Retinal pigment epithelial cell (primary cell): ENCODE measurements at places on chromosomes 6 and 20.
A peak's percentile ranks its signal among the peaks of the same experiment; 100 is the strongest.

DNA sequence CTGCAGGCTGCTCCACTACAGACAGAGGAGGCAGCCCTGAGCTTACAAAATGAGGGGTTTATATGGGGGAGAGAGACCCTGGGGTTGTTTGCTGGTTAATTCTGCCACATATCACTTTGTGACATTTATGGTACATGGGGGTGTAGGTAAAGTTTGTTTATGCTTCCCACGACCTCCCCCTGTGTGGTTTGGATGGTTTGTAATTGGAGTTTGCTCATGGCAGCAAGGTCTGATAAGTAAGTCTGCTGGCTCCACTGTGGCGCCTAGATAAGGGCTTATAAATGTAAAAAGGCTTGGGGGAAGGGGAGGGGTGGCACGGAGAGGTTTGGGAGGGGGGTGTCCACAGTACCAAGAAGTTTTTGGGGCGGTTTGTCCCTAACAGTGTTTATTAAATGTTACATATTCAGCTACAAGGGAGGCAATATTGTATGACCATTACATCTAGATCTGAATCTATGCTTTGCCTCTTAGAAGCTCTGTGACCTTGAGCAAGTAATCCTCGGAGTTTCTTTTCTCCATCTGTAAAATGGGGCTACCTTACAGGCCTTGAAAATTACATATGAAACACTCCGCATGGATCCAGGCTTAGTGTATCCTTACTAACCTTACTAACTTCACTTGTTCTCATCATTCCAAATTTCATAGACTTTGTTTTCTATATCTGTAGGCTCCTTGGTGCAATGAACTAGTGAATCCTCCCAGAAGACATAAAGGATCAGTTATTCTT, 204.8 kb upstream of the NOX3 start:
- DNase-seq: no peak

DNA sequence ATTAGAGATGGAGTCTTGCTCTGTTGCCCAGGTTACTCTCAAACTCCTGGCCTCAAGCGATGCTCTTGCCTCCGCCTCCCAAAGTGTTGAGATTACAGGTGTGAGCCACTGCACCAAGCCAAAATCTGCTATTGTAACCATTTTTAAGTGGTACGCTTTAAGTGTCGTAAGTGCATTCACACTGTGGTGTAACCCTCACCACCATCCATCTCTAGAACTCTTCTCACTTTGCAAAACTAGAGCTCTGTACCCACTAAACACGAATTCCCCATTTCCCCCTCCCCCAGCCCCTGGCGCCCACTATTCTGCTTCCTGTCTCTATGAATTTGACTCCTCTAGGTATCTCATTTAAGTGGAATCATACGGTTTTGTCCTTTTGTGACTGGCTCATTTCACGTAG, 2.8 kb upstream of the FAM83C start:
- DNase-seq: no peak

GRCh38 chr6:148193063-148193680, 149.5 kb upstream of the SASH1 start:
- peak; percentile 34 for DNase-seq

DNA sequence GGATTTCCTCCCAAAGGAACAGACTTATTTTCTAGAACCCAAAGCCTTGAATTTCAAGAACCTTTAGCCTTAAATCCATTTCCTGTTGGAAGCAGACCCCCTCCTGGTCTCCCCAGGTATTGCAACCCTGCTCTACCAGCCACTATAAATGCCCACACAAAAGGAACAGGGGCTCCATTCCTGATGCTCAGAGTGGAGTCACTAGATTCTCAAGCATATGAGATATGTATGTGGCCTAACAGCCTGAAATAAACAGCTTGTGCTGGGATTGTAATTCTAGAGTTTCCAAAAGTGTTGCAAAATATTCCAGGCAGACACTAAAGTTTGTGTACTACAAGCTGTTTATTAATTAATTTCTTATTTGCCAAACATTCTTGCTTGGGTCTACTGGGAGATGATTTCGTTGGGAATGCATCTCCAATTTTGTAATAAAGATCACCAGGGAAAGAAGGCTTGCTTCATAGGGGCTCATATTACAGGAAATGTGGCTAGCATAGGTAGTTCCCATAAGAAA, 44.8 kb downstream of the RIPOR3 start:
- no peak for DNase-seq

GRCh38 chr6:23031986-23032385, 462.6 kb downstream of the HDGFL1 start:
- peak; percentile 4 for DNase-seq

GRCh38 chr6:125481056-125481455, 179.3 kb upstream of the HDDC2 start:
- DNase-seq: no peak

GRCh38 chr20:8879669-8880068, 189.2 kb upstream of the PLCB4 start:
- DNase-seq: no peak

- no peak for DNase-seq
Observed at GRCh38 chr6:105051941-105052471, 95.1 kb downstream of the LIN28B start.
